ENCODE measurements at places on chromosomes 5 and 9.
A peak's percentile ranks its signal among the peaks of the same experiment; 100 is the strongest.

- no peak for DNase-seq
Measured at GRCh38 chr5:177367323-177367848, 9.7 kb downstream of the RGS14 start.

- no peak for DNase-seq
Measured at GRCh38 chr9:125463926-125464325, 202.3 kb downstream of the GAPVD1 start.

DNA sequence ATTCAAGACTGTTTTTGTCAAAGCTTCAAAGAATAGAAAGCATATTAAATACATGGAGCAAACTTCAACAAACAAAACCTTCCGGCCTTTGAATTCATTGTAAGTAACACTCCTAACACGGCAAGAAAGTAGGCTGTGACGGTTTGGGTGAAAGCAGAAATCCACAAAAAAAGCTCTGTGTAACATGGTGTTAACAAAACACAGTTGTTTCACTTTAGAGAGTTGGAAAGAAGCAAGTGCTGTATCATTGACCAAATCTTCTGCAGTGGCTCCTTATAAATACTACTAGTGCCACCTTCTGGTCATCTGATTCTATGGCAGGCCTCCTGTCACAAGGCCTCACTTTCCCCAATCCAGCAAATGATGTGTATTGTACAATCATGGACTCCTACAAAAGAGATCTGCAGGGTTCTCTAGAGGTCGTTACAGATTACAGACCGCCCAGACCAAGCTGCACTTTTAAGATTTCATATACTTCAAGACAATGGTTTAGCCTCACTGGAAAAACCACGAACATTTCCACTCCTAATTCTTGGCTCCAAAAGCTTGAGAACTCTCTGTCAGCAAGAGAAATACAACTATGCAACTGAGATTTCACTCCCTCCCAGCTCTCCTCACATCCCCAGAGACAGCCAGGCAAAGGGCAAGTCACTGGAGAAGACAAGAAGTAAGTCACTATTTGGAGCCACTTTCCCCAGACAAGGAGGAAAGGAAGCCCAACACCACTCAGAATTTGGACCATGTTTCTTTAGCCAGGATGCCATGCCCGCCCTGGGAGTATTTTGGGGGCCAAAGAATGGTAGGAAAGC, 196.2 kb downstream of the DTWD2 start:
- DNase-seq, result peak; percentile 64

- DNase-seq, result peak; percentile 71
Measured at GRCh38 chr5:154755361-154756008, at the start of gene LARP1. TSS of gene LARP1 (plus strand) at chr5:154755377. CDS start at chr5:154755758, 381 bp downstream.

DNA sequence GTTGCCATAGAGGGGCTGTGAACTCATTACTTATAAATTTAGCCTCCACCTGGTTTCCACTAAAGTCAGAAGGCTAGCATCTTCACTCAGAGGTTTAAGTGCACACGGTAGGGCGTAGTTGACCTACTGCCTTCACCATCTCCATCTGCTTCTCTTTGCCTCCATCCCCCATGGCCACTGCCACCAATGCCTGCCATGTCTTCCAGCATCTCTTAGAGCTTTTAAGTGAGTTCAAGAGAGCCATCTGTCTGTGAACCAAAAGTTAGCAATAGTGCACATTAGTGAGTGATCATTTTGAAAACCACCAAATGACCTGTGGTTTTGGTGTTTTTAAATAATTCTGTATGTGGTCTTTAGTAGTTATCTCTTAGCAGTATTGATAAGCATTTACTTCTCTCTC, 102.0 kb downstream of the DMRTA1 start:
- DNase-seq, result no peak

DNA sequence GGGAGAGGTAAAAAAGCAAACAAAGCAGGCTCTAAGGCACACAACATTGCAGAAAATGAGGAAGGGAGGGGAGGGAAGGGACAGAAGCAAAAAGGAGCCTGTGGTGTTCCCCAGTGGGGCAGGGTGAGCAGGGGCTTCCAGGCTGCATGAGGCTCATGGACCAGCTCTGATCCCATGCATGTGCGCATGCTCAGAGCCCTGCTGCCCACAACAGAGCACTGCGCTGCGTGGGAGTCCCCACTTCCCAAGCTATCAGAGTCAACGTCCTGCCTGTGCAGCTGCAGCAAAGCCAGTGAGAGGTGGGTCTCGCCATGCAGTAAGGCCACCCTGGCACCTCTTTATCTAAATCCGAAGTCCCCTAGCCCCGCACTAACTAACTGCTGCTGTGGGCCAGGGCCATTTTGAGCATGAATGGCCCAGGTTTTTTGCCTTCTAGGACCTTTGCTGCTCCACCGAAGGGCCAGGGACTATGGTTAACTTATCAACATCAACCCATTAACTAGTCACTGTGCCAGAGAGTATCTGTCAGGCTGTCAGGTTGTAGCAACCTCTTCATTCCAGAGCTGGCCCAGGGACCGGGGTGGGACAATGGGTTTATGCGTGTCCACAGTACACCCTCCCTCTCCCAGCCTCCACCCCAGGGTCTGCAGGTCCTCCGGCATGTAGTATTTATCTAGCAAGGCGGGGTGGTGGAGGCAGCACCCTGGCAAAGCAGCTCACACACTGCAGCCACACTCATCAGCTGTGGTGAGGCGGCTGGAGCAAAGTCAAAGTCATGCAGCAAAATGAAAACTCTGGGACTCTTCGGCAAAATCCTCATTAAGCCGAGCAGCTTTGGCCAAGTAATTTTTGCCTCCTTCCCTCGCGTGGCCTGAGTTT, 123.6 kb downstream of the SAXO1 start:
- DNase-seq, result no peak

DNA sequence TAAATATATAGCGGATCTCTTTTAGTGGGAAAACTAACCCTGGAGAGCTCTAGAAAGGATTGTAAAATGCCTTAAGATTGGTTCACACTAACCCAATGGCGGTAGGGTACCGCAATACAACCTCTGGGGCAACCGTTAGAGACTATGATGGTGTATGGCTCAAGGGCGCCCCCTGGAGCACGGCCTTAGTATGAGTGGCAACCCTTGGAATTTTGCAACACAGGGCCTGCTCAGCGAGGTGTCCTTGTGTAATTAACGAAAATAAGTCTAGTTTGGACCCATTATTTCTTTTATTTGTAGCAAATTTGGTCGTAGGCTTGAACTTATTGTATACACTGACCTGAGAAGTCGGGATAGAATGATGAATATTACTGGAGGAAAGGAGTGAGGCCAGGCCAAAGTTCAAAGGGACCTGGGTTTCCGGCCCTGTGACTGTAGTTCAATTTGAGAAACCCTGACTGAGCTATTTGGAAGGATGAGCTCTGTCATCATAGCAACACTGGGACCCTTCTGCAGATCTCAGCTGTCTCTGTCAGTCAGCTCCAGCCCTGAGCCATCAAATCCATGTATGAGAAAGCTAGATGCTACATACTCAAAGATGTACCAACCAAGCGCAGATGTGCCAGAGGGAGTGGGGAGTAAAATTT, 54.8 kb downstream of the CAMK4 start:
- DNase-seq, result peak; percentile 50

GRCh38 chr9:127096208-127096607, 26.2 kb downstream of the ANGPTL2 start:
- DNase-seq, result no peak

DNA sequence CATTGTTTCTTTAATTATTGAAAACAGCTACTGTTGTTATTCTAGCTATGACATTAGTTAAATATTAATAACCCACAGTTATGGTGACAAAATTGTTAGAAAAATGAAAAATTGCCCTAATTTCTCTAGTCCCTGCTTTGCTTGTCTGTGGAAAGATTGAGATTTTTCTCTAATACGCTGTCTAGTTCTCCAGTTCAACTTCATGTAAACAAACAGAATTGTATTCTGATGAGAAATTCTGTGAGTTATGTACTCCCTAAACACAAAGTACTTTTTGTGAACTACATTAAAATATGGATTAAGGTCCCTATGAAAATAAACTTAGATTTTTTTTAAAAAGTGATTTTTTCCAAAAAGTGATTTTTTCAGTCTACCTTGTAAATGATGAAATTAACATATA, 8.7 kb downstream of the SLF1 start:
- DNase-seq, result no peak

GRCh38 chr5:110707260-110707844, 19.1 kb downstream of the TMEM232 start:
- no peak for DNase-seq

DNA sequence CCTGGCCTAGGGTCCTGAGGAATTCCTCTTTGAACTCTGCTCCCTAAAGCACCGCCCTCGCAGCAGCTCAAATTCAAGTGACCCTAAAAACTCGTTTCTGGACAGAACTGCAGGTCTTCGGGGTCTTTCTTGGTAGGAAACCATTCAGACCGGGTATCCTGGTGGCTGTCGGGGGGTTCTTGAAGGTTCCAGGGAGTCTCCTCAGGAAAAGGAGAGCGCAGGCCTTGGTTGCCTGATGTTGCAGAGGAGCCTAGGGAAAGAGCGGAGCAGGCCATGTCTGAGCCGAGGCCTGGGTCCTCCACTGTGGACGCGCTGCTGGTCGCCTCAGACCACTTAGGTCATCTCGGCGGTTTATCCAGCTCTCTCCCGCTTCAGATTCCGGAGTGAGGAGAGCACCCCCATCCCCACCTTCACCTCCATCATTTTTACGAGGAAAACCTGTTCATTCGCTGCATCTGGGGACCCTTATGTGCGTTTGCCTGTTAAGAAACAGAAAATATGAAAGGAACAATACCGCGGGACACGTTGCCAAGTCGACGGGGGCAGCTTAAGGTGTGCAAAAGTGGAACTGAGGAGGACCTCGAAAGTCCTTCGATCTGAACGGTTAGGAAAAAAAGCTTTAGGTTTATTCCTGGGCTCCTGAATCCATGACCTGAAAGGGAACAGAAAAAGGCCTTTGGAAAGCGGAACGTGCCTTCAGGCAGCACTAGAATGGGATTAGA, 299.4 kb downstream of the PARP8 start:
- no peak for DNase-seq

DNA sequence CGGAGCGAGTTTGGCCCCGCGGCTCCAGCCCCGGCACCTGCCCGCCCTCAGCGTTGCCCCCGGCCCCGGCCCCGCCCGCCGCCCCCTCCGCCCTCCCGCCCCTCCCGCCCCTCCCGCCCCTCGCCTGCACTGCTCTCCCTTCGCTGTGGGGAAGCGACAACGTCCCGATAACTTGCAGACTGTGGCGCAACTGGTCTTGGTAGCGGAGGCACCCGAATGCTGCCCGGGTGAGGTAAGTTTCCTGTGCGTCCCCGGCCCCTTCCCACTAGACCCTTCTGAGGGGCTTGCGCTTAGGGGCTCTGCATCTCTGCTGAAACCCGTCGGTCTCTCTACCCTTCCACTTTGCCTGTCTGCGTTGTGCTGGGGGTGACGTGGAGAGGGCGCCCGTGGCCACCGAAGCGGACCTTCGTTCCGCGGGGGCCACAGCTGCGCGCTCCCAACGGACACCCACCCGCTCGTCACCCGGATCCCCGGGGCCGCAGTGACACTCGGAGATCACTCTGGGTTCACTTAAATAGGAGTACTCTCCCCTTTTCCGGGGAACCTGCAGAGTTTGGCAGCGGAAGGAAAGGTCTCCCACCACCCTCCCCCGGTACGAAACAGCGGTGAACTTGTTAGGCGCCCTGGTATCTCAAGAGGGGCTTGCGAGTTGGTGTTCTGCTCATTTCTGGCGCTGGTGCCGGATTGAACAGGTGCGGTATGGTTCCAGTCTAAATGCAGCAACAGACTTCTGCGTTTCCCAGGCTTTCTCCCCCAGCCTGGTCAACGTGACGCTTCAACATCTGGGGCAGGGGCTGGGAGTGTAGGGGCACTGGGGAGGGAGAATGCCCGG, 707 bp downstream of the PIP5K1B start:
- peak; percentile 68 for DNase-seq

GRCh38 chr9:29697011-29697410, 2123.7 kb upstream of the C9orf72 start:
- DNase-seq, result no peak

GRCh38 chr5:3277590-3278196, 317.9 kb upstream of the IRX1 start:
- no peak for DNase-seq

DNA sequence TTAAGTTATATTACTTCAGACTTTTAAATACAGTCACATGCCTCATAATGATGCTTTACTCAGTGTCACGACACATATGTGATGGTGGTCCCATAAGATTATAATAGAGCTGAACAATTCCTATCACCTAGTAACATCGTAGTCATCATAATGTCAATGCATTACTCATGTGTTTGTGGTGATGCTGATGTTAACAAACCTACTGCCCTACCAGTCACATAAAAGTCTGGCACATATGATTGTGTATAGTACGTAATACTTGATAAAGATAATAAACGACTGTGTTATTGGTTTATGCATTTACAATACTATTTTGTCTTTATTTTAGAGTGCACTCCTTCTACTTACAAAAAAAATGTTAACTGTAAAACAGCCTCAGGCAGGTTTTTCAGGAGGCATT, 103.7 kb downstream of the PAM start:
- DNase-seq, result no peak

DNA sequence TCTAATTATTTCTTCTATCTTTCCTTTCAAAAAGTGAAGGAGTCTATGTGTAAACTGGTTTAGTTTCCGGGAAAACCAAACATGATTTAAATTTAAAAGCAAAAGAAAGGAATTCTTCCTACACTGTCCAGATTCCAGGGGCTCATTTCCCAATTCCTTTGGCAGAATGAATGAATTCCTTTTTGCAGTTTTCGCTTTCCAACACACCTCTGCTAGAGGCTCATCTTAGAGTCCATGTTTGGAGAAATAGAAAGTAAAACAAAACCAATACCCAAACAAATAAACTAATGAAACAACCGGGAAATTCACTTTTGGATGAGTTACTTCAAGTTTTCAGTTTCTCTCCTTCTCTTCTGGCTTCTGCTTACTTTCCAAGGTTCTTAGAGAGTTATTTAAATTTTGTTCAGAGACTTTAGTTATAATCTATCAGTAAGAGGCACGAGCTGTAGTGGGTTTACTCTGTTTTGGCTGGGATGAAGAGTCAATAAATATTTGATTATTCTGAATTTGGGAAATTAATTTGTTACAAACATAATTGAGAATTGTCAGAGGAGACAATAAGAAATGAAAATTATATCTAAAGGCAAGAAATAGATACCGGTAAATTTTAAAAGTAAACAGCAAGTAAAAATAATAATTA, 365.0 kb upstream of the CDH9 start:
- DNase-seq, result no peak

GRCh38 chr9:18722882-18723281, 248.9 kb downstream of the ADAMTSL1 start:
- no peak for DNase-seq

- DNase-seq, result no peak
Measured at GRCh38 chr9:1929722-1930244, 85.4 kb upstream of the SMARCA2 start.

GRCh38 chr5:67215519-67216471, 19.2 kb upstream of the CD180 start:
- DNase-seq, result peak; percentile 69

- DNase-seq, result no peak
Measured at GRCh38 chr9:5872511-5872910, 18.2 kb upstream of the MLANA start.
